ENCODE measurements at places on chromosomes 11 and 22.

GRCh38 chr11:56923116-56923515, 65.6 kb upstream of the OR5AK2 start:
- no peak for DNase-seq

DNA sequence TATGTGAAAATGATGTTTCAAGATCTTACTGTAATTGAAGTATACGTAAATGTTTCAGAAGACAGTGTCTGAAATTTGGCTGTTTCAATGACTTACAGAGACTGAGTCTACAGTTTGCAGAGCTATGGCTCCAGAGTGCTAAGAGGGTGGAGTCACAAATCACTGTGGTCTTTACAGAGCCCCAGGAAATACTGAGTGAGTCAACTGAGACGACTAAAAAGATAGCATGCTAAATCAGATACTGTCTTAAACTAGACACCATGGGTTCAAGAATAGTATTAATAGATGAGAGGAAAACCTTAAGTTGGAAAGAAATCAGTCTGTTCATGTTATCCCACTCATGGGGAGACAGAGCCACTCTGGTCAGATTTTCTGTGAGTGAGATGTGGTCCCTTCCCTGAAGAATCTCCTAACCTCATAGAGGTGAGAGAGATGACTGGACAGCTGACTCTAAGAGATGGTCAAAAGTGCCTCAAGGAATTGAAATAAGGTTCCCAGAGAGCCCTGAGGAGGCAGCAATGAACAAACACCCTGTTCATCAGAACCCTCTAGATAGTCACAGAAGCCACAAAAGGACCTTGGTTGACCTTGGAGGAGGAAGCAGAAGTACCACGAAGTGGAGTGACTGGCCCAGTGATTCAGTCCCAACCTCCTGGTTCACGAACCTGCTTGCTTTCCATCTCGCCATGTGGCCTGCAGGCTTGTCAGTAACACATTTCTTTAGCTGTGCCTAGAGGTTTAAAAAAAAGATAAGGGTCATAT, 30.2 kb downstream of the C11orf91 start:
- no peak for DNase-seq

DNA sequence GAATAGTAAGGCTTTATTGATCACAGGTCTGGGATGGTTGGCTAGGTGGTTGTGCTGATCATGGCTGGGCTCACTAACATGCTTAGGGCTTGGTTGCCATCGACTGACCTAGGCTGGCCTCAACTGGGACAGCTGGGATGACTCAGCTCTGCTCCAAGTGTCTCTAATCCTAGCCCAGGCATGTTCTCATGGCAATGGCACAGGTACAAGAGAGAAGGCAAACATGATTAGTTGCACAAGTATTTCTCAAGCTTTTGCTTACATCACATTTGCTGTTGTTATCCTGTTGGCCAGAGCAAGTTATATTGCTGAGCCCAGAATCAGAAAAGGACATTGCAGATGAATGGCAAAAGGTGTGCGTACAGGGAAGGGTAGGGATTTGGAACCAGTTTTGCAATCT, 68.5 kb upstream of the SLC35C1 start:
- DNase-seq: peak; percentile 56

DNA sequence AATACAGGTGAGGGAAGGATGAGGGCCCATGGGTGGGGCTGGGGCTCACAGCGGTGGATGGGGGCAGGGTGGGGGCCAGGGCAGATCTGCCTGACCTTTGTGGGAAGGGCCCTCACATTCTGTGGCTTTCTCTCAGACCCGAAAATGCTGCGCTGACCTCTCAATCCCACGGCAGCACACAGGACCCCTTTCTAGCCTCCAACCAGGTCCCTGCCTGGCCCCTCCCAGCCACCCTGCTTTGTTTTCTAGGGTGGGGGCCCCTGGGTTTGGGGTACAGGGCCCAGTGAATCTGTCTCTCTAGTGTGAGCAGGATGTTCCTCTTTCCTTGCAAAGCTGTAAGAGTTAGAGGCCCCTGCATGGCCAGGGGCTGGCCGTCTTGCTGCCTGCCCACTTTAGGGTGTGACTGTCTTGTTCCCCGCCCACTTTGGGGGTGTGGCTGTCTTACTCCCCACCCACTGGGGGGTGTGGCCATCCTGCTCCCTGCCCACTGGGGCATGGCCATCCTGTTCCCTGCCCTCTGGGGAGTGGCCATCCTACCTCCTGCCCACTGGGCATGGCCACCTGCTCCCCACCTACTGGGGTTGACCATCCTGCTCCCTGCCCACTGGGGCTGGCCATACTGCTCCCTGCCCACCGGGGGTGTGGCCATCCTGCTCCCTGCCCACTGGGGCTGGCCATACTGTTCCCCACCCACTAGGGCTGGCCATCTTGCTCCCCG, 11.5 kb downstream of the PARVG start:
- peak; percentile 63 for DNase-seq

DNA sequence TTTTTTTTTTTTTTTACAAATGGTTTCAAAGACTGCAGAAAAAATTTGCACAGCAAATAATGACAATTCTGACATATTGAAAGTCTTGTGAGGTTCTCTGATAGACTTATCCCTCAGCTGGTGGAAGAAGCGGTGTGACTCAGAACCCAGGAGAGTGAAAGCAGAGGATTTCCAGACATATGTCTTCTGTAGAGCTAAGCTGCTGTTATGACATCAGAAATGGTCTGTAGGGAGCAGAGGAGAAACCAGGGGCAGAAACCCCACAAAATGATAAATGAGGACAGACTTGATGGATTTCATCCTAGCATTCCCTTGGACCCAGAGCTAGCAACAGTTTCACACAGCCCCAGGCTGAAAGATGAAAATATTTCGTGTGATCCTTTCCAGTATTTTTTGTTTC, 582.6 kb downstream of the METTL15 start:
- no peak for DNase-seq

DNA sequence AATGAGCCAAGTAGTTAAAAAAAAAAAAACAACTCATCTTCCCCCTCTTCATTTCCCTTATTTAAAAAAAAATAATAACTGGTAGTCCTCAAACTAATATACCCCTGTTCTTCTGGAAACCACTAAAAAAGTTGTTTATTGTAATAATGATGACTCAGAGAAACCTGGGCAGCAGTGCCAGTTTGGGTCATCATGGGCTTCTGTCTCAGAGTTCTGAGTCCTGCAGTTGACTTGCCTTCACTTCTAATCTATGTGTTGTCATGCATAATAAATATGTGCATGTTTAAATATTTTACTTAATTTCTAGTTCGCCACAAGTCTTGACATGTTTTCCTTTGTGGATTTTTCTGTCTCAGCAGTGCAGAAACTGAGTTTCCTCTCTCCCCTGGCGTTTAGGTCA, 46.8 kb downstream of the PPP2R1B start:
- no peak for DNase-seq

GRCh38 chr11:110453684-110454354, 24.1 kb downstream of the FDX1 start:
- DNase-seq: no peak

DNA sequence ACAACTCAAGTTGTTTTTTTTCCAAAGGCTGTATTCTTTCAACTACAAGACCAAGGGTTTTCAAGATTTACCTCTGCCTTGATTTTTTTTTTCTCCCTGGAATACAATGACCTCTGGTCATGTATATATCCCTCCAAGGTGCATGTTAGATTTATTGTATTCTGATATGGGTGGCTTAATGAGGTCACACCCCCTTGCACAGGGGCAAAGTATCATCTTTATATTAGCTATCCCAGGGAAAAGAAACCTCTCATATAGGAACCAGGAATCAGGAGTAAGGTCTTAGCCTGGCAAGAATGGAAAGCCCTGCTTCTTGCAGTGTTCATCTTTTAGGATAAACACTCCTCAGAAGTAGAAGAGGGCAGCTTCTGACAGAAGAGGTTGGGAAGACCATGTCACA, 516.9 kb upstream of the TENM4 start:
- no peak for DNase-seq
